ENCODE measurements at places on chromosomes 6 and 20. TPM values are rescaled to one million over a fixed set of nuclear protein-coding genes. Genes with fewer than 3 reads are reported as not detected.

CRISP3 gene
- not detected for total RNA-seq

DNA sequence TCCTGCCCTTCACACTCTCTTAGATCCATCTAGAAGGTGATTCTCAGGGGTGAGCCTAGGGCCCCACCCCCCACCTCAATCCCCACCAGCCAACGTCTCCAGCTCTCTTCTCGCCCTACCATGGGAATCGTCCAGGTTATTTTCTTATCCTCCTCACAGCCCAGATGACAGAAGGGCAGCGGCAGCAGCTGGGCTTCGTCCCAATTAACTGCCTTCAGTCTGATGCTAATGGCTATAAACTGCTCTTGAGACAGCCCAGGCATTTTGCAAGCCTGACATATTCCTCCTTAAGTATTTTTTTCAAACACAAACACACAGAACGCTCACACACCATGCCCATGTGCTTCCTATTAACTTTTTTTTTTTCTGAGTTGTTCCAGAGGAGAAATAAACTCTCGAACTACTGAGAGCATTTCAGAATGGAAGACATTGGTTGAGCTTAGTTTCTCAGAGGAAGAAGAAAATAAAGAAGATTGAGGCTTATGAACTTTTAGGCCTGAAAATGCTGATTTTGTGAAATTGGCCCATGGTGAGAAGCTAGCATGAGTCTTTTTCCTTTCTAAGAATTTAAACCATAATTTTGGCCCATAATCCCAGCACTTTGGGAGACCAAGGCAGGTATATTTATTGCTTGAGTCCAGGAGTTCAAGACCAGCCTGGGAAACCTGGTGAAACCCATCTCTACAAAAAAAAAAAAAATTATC, 124.6 kb downstream of the EYA2 start:
- DNase-seq: no peak

ETV7 gene
- total RNA-seq: 0.88 TPM

SPEF1 gene
- not detected for total RNA-seq

- no peak for DNase-seq
These were observed 284.3 kb upstream of the KHDRBS2 start for GRCh38 chr6:62570372-62570771.

- DNase-seq: peak; percentile 36
These were observed 18.7 kb downstream of the SERPINB6 start for GRCh38 chr6:2952557-2953095.

All from activated T-helper 1 cell treated with anti-CD3 and anti-CD28 coated beads, Interleukin-12 subunit alpha, Interleukin-12 subunit beta, Interleukin-2, Interleukin-4 antibody, amounts not matched to agents 30 ng/mL and 10 ng/mL and 1 ng/mL, durations not matched to agents 14 hours and 24 hours and 36 hours (primary cell).